ENCODE measurements at places on chromosomes 7 and 10.
A peak's percentile ranks its signal among the peaks of the same experiment; 100 is the strongest.

GRCh38 chr10:77390481-77390891, 247.1 kb downstream of the KCNMA1 start:
- no peak for DNase-seq

- no peak for DNase-seq
These were observed 5.1 kb upstream of the LMOD2 start for GRCh38 chr7:123650595-123650994.

DNA sequence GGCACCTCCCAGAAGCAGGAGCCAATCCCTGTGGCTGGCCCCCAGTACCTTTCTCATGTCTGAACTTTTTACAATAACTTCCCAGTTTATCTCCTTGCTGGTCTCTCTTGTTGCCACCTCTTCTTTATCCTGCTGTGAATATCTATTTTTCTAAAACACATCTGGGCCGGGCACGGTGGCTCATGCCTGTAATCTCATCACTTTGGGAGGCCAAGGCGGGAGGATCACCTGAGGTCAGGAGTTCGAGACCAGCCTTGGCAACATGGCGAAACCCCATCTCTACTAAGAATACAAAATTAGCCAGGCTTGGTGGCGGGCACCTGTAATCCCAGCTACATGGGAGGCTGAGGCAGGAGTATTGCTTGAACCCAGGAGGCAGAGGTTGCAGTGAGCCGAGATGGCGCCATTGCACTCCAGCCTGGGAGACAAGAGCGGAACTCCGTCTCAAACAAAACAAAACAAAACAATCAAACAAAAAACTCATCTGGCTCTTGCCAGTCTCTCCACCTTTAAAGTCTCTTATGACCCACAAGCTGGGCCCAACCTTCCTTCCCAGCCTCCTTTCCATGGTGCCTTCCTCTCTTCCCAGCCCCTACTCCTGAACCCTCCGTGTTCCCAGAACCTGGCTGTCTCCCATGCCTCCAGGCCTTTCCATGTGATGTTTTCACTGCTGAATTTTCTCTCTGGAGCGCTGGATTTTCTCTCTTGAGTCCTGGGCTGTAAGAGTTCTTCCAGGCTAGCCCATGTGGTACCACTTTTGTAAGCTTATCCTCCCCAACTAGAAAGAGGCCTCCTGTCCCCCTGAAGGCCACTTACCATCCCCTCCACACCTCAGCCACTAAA, 51.3 kb downstream of the HIP1 start:
- no peak for DNase-seq

- no peak for DNase-seq
These were observed 26.2 kb downstream of the IDE start for GRCh38 chr10:92547676-92548075.

DNA sequence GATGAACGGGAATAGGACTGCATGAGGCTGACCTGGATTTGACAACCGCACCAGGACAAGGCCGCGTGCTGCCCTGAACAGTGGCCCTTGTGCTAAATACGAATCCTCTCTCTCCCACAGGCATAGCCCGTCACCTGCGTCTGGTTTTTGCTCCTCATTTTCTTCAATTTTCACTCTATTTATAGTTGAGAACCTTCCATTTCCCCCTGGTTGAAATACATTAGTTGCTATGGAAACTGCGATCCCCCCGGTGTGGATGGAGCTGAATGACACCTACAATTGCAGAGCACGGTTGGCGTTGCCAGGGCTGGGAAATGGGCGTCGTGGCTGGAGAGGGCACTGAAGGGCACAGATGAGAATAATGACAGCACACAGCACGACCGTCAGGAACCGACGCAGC, 158.6 kb upstream of the PITRM1 start:
- DNase-seq: no peak

DNA sequence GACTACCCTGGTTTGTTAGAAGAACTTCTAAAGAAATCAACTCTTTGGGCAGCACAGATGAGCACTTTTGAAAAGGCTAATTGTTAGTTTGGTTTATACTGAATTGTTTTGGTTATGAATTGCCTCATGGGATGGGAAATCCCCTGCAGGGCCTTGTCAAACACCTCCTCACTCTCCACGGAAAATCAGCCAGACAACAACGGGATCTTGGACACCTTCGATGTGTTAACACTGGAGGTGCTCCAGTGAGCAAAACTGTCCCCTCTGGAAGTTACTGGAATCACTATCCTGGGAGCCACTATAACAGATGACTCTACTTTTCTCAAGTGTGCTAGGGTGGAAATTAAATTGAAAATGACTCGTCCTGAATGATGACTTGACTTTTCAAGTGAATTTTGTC, 38.7 kb downstream of the CDK6 start:
- DNase-seq: no peak

DNA sequence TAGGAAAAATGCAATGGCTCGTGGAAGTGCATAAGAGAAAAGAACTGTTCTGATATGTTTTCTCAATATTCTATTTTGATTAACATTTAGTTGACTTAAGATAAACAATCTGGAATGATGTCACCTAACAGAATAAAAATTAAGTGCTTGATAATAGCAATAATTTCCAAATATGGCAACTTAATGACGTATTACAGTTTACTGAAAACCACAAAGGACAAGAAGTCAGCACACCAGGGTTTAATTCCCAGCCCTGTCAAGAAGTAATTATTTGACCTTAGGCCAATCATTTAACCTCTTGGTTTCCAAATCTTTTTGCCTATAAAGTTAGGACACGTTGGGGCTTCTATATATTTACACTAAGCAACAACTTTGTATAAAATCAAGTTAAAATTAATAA, 95.7 kb downstream of the CABCOCO1 start:
- no peak for DNase-seq

GRCh38 chr10:67819768-67820204, 18.2 kb downstream of the DNAJC12 start:
- DNase-seq: no peak

DNA sequence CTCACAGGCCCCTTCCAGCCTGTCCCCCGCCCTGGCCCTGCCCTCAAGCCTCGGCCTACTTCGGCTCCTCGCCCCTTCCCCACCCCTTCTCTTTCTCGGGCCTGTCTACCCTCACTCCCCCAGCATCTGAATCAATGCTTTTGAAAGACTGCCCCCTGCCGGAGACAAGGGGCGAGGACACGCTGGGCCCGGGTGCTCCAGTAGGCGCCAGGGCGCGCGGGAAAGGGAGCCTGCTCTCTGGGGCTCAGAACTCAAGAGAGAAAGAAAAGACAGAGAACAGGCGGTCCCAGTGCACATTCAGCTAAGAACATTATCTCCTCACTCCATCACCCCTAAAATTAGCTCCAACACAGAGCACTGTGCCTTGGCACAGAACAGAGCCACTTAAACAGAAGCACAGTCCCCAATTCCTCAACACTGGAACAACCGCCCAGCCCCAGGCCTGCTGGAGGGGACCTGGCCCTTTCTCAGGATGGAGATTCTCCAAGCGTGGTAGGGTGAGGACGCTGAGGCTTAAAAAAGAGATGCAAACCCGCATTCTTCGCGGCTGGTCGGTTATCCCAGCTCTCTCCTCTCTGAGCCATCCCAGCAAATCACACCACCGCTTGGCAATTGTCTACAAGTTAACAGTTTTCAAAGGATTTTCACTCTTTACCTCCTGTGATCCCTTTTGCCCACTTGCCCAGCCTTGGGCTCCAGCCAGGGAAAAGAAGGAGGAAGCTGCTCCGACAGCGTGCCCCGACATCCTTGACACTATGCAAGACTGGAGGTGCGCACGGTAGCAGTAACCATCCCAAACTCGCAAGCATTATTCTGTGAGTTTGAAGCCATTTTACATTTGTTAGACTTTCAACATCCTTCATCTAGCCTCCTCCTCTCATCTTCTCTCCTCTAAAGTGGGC, 2.1 kb downstream of the GIGYF1 start:
- peak; percentile 85 for DNase-seq

- DNase-seq: no peak
These were observed at the start of gene CPA4 for GRCh38 chr7:130292682-130293257. Gene CPA4, plus strand, starts transcription at chr7:130293161. Its CDS starts 20 bp downstream, at chr7:130293181.

DNA sequence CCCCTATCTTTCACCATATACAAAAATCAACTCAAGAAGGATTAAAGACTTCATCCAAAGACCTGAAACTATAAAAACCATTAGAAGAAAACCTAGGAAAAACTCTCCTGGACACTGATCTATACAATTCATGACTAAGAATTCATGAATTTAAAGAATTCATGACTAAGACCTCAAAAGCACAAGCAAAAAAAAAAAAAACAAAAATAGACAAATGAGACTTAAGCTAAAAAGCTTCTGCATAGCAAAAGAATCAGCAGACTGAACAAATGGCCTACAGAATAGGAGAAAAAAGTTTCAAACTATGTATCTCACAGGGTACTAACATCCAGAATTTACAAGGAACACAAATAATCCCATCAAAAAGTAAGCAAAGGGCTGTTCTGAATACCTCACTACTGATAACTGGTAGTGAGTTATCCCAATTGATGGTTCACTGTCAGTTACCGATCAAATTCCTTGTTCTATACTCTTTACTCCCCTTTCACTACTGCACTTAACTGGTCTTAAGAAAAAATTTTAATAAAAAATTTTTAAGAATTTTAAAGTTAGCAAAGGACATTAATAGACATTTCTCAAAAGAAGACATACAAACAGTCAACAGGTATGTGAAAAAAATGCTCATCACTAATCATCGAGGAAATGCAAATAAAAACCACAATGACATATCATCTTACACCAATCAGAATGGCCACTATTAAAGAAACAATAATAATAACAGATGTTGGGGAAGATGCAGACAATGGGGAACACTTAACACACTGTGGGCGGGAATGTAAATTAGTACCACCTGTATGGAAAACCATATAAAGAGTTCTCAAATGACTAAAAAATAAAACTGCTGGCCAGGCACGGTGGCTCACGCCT, 33.2 kb downstream of the KMT2C start:
- no peak for DNase-seq

- no peak for DNase-seq
These were observed 39.3 kb downstream of the RABGEF1 start for GRCh38 chr7:66779669-66780409.

GRCh38 chr10:78627254-78627795, 441.4 kb upstream of the ZMIZ1 start:
- no peak for DNase-seq

Data from RPMI8226 (cell line).